ENCODE measurements at places on chromosomes 11 and 22.
A peak's percentile ranks its signal among the peaks of the same experiment; 100 is the strongest.

- DNase-seq = no peak
These were observed 22.8 kb downstream of the RHBDD3 start for GRCh38 chr22:29244785-29245625.

- DNase-seq = no peak
These were observed 14.1 kb upstream of the IL2RB start for GRCh38 chr22:37163575-37164504.

DNA sequence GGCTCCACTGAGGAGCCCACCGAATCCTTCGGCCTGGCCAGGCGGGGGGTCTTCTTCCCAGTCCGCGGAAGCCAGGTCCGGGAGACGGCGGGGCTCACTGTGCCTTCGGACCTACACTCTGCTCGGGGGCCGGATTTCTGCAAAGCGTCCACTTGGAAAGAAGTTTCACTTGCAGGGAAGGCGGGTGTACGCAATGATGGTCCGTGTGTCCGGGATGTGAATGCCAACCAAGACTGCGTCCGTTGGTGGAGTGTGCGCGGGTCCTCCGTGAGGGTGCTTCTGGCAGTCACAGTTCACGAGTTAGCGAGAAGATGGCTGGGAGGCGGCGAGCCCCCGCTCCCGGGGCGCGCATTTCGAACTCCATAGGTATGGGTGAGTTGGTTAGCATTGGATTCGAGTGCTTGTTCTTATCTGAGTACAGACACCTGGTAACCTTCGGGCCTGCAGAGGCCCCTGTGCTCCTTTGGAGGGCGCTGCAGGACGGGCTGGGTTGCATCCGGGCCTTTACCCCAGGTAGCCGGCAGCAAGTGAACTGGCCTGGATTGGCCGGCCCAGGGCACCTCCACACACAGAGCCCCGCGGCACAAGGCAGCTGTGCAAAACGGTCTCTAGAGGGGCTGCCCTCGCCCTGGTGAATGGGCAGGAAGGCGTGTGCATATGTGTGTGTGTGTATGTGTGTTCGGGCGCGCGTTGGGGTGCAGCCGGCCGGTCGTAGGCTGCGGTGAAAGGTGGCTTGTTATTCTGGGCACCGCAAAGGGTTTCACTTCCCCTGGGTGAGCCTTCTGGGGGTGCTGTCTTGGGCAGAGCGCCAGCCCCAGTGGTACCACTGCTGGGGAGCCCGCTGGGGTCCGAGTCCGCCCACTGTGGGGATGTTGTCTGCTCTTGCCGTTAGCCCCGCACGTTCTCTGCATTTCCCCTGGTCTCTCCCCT lies 13.3 kb upstream of the CYP2R1 start:
- no peak for DNase-seq

DNA sequence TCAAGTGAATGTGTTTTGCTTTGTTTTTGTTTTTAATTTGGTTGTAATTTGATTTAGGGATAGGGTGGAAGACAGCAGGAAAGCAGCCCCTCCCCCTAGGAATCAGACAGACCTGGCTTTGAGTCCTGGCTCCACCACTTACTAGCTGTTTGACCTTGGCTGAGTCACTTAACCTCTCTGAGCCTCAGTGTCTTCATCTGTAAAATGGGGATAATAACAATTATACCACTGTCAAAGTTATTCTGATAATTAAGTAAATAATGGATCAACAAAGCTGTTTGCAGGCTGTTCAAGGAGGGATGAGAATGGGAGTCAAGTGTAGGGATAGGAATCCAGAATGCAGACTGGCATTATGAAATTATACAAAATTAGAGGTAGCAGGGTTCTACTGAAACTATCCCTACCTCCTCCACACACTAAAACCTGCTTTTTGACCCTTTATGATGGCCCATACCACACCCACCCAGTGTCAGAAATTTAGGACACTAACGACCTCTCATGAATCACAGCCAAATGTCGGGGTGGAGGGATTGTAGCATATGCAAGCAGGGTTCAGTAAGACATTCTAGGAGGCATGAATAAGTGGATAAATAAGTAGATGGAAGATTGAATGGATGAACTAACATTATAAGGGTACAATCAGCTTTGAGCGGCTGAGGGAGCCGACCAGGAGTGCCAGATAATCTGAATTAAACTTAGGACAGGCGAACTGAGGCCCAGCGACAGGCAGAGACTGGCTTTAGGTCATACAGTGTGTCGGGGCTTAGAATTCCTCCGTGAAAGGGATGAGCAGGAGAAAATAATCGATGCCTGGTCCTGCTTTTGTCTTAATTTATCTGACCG lies 974 bp downstream of the ANAPC15 start:
- DNase-seq = peak; percentile 16

DNA sequence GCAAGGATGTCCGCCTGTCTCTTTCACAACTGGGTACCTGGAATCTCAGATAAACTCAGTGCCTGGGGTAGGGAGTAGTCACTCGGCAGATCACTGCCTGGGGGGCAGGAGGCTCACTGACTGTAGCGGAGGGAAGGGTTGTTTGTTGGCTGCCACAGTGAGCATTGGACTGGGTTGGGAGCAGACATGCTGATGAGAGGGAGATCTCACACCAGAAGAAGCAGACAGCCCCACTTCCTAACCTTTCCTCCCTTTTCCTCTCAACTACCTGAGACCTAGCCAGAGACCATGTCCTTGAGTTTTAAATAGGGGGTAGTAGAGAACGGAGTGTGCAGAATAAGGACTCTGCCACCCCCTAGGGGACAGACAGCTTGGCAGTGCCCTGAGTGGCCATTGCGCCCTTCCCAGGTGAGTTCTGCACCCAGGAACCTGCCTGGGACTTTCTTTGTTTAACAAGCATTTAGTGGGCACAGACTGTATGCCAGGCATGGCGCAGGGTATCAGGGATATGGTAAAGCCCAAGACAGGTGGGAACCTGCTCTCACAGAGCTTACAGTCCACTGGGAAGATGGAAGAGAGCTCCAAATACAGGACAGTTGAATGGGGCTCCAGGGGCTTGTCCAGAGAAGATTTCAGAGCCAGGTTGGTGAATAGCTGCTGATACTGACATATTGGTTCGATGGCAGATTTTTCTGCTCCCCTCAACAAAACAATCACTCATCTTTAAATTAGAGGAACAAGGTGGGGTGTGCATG lies 115.7 kb upstream of the NNMT start:
- no peak for DNase-seq

- no peak for DNase-seq
These were observed 190.6 kb downstream of the GUCY1A2 start for GRCh38 chr11:106827687-106828086.

DNA sequence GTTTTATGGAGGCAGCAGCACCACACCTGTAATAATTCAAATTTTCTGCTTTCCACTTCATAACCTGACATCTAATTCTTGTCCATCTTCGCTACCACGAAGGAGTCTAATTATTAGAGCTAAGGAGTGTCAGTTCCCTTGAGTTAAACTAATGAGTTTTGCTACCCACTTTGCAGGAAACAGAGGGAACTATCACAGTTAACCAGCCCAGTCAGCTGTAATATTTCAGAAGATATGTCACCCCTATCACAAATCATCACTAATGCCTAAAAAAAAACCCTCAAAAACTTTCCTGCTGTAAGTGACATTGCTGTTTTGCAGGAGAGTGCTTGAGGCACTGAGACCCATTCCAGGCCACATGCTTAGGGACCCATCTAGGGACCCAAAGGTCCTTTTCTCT lies 8.4 kb downstream of the TECTA start:
- DNase-seq = no peak

GRCh38 chr11:42631220-42631843 lies 680.5 kb upstream of the API5 start:
- peak; percentile 36 for DNase-seq

DNA sequence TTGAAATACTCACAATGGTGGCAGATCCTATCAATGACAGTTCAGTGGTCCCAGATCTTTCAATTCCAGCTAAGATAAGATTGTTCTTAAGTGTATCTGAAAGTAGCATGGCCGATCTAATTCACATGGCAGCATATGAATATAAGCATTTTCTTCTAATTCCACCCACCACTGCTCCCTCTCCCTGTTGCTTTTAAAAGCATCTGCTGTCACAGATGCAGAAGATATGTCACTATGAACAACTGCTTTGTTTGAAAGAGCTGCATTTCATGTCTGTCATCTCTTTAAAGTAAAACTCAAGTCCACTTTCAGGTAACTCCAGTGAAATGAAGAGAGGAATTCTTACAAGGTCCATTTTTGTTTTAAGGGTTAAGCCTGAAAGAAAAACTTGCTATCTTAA lies 1044.0 kb downstream of the DLG2 start:
- DNase-seq = no peak

DNA sequence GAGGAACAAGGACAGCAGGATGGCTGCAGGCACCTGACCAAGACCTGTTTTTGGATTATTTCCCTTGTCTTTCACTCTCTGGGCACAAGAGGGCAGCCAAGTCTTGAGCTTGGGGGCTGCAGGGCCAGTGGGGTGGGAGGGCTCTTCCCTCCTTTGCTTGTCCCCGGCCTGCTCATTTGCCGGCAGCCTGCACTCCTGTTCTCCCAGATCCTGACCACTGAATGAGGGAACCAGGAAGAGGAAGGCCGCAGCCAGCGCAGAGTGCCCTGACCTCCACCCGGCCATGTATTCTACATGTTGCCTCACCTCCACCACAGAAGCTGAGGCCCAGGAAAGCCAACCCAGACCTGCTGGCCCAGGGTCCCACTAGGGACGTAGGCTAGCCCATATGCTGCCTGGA lies 15.5 kb upstream of the NNMT start:
- DNase-seq = peak; percentile 72

GRCh38 chr11:33723238-33723881 lies 12.9 kb downstream of the CD59 start:
- peak; percentile 95 for DNase-seq

- DNase-seq = no peak
These were observed 274.8 kb downstream of the NTM start for GRCh38 chr11:131645237-131645636.

GRCh38 chr11:44716256-44716655 lies 10.5 kb upstream of the TSPAN18 start:
- DNase-seq = no peak
